ENCODE measurements at places on chromosomes 7 and 10.

GRCh38 chr10:86545101-86545500 lies 23.5 kb upstream of the WAPL start:
- no peak for DNase-seq

- DNase-seq: no peak
Observed at GRCh38 chr10:63137306-63137705, 4.2 kb downstream of the NRBF2 start.

DNA sequence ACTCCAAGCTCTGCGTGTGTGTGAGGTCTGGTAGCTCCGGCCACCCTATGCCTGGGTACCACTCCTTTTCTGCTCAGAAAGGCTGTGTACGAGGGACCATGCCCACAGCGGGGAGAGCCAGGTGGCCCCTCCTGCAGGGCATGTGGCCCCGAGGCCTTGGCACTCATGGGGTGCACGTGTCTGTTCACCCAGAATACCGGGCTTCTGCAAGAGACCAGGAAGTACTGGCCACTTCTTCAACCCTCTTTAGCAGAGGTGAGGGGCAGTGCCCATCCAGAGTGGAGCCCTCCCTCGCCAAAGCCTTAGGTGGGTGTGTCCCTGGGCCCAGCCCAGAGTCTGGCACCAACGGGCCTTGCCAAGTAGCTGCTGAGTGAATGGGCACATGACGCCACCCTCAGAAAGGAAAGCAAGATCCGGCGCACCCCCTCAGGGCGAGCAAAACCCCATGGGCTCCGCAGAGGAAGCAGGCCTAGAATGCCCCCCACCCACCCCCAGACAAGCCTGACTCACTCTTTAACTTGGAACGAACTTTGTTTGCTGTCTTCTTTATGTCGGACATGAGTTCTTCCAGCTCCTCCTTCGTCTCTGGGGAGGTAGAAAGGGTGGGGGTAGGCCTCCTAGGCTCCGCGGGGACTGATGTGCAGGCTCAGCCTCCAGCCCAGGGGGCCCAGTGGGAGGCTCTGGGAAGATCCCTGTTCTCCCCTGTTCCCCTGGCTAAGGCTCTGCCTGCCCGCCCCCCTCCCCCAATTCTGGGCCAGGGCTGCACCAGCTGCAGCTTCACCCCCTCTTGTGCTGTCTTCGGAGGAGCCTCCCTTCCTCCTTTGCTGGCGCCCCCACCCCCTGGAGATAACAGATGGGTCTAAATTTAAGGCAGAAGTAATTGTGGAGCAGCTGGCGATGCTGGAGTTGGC lies 14.6 kb downstream of the STX1A start:
- DNase-seq: no peak

GRCh38 chr10:3179174-3179573 lies 6.6 kb upstream of the PITRM1 start:
- DNase-seq: no peak

GRCh38 chr10:12180221-12180974 lies 15.3 kb downstream of the NUDT5 start:
- DNase-seq: no peak

DNA sequence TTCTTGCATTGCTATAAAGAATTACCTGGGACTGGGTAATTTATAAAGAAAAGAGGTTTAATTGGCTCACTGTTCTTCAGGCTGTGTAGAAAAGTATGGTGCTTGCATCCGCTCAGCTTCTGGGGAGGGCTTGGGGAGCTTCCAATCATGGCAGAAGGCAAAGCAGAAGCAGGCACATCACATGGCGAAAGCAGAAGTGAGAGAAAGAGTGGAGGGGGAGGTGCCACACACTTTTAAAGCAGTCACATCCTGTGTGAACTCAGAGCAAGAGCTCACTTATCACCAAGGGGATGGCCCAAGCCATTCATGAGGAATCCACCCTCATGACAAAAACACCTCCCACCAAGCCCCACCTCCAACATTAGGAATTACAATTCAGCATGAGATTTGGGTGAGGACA lies 303.5 kb downstream of the OTUD1 start:
- DNase-seq: no peak

DNA sequence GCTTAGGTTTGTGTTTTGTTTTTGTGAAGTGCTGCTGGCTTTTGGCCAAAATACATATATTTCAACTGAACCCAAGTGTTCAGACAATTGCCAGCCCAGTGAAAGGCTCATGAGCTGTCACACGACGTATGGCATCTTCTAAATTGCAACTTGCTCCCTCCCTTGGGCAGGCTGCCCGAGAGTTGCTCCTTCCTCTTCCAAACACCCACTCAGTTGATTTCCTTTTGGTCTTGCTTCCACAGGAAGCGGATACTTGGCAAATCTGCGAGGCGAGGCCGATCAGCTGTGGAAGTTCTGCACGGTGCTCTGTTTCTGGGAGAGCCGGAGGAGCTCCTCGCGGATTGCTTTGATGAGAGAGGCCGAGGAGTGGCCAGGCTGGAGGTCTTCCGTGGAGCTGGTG lies 39.6 kb upstream of the ATP6V0A4 start:
- DNase-seq: no peak

Measured in stimulated activated CD4-positive, alpha-beta T cell treated with anti-CD3 and anti-CD28 coated beads, TNF-alpha, amount 100 ng/mL, for 24 hours (primary cell).